ENCODE measurements at places on chromosomes 13 and 19.

DNA sequence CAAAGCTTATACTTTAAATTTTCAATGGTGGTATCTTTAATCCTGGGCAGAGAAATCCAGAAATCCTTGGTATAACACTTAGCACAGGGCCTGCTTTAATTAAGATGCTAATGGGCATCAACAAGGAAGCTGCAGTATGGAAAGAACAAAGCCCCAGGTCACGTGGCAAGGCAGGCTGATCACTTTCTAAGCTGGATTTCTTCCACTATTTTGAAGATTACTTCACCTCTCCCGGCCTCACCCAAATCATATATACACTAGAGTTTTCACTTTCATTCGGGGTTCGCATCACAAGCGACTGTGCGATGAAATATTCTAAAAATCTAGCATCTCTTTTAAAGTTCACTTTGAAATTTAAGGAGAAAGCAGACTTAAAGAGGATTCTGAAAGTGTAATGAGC, 71.8 kb downstream of the STARD13 start:
- DNase-seq = no peak

- no peak for DNase-seq
These were observed 66.4 kb upstream of the SERP2 start for GRCh38 chr13:44307255-44307654.

GRCh38 chr19:7415163-7415856, 66.6 kb downstream of the ARHGEF18 start:
- no peak for DNase-seq

- DNase-seq = no peak
These were observed 7.7 kb downstream of the IRF2BP1 start for GRCh38 chr19:45878043-45878794.

- no peak for DNase-seq
These were observed 261.3 kb downstream of the DACH1 start for GRCh38 chr13:71605744-71606143.

GRCh38 chr13:100273552-100273951, 184.7 kb downstream of the PCCA start:
- no peak for DNase-seq

- no peak for DNase-seq
These were observed 3.6 kb upstream of the PLK5 start for GRCh38 chr19:1520203-1520780.

- no peak for DNase-seq
These were observed 562.0 kb downstream of the MYO16 start for GRCh38 chr13:109191413-109191812.

- no peak for DNase-seq
These were observed 709.0 kb upstream of the ARGLU1 start for GRCh38 chr13:107276936-107277335.

DNA sequence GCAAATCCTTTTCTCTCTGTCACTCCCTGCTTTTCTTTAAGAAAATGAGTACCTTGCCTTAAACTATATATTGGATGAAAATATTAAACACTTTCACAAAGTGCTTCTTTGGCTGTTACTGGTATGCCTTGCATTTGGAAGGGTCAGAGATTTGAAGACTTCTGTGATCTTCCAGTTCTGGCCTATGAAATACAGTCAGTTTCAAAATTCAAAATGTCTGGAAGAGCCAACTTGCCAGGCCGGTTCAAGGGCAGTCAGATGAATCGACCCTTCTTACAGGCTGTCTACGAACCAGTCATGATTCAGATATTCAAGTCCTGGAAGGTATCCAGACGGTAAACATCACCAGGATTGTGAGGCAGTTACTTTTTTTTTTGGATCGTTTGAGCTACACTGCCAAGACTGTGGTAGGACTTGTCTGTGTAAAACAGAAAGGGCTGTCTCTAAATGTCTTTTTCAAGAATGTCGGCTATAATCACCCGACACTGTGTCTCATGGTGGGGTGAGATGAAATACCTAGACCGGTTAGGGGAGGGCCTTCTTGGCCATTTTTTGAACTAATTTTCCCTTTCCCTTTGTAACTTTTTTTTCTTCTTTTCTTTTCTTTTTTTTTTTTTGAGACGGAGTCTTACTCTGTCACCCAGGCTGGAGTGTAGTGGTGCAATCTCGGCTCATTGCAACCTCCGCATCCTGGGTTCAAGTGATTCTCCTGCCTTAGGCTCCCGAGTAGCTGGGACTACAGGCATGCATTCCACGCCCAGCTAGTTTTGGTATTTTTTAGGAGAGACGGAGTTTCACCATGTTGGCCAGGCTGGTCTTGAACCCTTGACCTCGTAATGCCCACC, 11.2 kb downstream of the ACTN4 start:
- no peak for DNase-seq

GRCh38 chr13:25103711-25104110, 7.8 kb downstream of the PABPC3 start:
- no peak for DNase-seq

DNA sequence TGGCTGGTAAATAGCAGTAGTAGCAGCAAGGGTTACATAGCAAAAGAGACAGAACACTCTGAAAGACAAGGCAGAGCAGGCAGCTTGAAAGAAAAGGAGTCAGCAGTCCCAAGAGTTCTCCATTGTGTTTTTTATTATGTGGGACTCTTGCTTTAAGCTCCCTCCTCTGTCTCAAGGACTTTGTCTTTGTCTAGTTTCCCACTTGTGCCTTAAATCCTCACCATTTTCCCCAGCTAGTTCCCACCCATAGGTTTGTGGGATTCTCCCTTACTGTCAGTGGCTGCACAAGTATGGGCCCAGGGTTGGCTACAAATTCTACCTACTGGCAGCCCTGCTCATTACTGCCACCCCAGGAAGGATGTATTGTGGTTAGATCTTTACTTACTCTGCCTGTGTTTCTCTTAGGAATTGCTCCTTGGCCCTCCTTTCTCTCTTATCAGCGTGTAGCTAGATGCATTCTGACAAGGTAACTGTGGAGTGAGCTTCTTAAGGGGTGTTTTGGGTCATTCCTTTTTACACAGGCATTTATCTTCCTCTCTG, 413.4 kb upstream of the PCDH9 start:
- no peak for DNase-seq

Measured in K562 (cell line).